Tibial nerve (tissue), 4 donors: ENCODE measurements at places on chromosomes 12 and 14.

- DNase-seq = no peak
Measured at GRCh38 chr12:18982226-18982949, 147.1 kb upstream of the PLEKHA5 start.

GRCh38 chr12:106170285-106170684, 31.5 kb upstream of the NUAK1 start:
- DNase-seq = no peak

GRCh38 chr14:63614679-63615363, 26.9 kb downstream of the WDR89 start:
- DNase-seq = no peak

- DNase-seq = no peak
Measured at GRCh38 chr12:67909681-67910080, 79.6 kb upstream of the IFNG-AS1 start.

DNA sequence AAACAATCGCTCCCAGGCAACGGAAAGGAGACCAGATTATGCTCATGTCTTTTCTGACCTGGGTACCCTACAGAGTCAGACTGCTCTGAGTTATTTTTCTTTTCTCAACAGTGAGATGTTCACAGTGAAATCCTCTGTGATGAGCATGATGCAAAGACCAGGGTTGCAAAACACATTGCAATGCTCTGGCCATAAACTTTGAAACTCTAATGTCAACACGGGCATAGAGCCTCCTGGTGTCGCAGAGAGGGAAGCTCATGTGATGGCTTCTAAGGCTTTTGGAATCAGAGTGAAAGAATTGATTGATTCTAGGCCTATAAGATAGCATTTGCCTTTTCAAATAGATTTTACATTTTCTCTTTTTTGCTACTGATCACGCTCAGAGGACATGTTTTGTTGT, 193.4 kb downstream of the RASSF9 start:
- DNase-seq = no peak

DNA sequence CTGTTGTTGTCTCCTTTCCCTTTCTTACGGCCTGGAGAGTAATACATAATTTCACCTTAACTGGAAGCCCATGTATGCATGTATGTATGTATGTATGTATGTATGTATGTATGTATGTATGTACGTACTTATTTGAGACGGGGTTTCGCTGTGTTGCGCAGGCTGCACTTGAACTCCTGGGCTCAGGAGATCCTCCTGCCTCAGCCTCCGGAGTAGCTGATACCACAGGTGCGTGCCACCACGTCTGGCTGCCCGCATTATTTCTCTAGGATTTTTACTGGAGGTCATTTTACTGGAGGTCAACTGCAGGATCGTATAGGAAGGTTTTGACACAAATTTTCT, 644 bp upstream of the OS9 start:
- DNase-seq = no peak

- DNase-seq = no peak
Measured at GRCh38 chr12:107544937-107545336, 140.7 kb upstream of the PWP1 start.

DNA sequence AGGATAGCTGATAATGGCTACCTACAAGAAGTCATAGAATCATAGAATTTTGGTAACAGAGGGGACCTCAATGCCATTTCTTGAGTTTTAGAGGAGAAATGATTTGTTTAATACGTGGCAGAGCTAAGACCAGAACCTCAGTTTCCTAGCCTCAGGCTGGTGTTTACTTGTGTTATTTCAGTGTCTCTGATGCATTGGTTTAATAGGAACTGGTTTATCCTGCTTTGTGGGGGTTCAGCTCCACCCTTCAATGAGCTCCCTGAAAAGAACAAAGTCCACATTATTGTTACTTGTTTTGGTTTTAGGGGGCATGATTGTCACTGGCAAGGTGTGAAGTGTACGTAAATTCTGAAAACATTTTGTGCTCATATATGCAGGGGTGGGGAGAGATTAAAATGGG, 55.4 kb downstream of the AKAP6 start:
- no peak for DNase-seq

DNA sequence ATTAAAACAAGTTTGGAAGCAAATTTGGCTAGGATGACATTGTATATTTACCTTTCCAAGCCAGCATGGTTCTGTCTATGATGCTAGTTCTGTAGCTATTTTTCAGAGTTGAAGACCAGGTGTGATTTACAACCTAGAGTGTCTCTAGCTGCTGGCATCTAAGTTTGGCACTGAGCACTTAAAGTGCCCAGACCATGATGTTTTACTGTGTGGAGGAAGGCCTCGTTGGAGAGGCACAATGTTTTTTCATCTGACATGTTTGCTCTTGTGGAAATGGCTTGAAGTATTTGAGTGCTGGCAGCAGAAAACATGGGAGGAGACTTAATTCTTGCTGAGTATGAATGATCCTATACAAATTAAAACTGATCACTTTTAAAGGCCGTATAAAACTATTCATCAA, 13.0 kb upstream of the C12orf71 start:
- no peak for DNase-seq

DNA sequence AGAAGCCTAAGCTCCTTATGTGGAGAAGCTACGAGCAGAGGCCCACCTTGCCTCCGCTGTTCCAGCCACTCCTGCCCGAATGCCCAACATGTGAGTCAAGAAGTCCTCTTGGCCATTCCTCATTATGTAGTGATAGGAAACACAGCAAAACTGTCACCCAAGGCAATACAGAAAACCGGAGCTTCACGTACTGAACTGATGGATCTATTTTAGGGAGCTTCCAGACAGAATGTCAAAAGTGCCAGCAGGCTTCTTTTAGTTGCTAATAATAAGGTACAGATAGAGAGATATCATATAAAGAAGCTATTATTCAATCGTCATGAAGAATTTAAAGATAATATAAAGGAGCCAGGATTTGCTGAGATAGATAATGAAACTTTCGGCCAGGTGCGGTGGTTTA, 91.6 kb upstream of the SYT10 start:
- no peak for DNase-seq

DNA sequence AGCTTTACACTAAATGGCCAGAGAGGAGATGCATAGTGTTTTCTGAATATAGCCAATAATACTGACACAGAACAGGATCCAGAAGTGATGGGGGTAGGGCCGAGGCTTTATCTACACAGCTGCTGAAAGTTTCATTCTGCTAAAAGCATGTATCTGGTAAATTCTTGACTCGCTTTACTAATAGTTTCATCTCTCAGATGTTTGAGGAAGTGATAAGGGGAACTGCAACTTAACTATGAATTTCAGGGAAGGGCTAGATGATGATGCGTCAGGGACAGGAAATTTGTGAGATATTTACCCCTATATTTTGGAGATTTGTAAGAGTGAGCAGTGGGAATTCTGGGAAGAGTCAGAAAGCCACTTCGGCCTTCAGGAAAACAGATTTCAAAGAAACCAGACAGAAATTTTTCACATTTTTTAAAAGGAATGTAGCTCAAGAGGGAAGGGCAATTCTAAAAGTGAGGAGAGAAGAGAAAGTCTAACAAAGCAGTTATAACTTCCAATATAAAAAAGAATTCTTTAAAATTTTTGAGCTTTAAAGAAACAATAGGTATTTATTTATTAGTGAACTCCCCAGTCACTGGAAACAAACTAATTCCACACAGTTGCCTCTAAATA, 243.1 kb downstream of the BCAT1 start:
- DNase-seq = no peak

DNA sequence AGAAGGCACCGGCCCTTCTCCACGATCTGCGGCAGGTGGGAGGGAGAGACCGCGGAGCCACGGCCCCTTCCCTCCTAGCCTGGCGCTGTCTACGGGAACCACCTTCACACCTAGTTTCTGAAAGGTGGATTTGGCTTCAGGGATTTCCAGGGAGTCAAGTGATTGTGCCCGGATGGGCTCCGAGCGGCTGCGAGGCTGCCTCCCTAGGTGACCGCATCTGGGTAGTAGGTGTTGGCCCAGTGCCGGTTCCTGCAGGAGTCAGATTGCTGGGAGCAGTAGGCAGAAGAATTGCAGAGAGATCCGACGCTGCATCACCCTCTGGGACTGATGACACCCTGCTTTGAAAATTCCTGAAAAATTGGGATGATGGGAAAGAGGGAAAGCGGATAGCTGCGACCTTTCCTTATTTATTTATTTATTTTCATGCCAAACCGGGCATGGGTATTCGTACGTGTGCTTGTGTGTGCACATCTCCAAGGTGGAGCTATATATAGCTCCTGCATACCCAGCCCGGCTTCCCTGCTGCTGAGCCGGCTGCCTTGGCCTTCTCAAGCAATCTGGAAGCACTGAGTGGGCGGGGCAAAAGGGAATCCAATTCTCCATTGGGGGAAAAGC, 1.1 kb downstream of the CNTN1 start:
- peak; percentile 26 for DNase-seq

DNA sequence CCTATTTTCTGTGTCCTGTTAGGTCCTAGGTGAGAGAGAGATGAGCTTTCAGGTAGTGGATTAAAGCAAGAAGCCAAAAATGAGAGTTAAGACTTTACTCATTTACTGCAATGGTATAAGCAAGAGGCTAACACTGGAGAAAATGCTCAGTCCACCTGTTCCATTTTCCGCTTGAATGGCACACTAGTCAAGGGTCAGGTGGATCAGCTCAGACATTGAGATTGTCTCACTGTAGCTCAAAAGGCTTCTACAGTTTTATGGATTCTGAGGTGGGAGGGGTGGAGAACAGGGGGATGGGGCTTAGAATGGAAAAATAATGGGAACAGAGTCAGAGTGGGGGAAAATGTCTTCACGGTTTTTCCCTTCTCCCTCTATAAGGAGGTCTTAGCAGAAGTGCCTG, 57.3 kb upstream of the MUCL1 start:
- no peak for DNase-seq

GRCh38 chr14:93714605-93715004, 73.7 kb downstream of the PRIMA1 start:
- no peak for DNase-seq

DNA sequence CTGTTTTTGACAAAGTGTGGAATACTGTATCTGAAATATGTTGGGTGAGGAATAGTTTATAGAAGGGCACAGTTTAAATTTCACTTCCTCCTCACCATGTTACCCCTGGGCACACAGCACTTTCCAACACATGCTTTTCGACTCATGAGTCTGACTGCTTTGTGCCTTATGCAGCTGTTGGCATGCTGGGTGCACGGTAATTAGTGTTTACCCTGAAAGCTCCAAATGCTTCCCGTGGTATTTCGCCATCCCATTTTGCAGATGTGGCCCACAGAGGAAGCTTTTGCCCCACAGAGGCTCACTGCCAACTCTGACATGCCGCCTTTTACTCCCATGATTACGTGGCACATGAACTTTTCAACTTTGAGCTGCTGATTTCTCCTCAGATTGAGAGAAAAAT, 168.6 kb downstream of the PRKCH start:
- no peak for DNase-seq

DNA sequence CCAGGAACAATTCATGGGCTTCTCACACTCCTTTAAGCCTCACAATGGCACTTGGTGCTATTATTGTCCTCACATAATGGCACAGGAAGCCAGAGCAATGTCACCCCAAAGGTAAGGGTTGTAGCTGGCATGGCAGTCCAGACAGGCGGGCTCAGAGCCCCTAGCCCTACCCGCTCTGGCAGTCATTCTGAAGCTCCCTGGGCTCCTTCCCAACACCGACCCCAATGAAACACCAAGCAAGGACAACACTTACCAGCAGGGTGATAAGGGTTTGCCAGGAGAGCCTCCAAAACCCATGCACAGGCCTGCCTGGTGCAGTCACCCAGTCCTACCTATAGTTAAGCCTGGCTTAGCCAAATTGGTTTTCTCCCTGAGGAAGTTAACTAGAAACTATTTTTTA, 30.8 kb downstream of the MAX start:
- no peak for DNase-seq

GRCh38 chr12:12408265-12408690, 51.4 kb downstream of the BORCS5 start:
- no peak for DNase-seq
